ENCODE measurements at places on chromosomes 7 and 10.

DNA sequence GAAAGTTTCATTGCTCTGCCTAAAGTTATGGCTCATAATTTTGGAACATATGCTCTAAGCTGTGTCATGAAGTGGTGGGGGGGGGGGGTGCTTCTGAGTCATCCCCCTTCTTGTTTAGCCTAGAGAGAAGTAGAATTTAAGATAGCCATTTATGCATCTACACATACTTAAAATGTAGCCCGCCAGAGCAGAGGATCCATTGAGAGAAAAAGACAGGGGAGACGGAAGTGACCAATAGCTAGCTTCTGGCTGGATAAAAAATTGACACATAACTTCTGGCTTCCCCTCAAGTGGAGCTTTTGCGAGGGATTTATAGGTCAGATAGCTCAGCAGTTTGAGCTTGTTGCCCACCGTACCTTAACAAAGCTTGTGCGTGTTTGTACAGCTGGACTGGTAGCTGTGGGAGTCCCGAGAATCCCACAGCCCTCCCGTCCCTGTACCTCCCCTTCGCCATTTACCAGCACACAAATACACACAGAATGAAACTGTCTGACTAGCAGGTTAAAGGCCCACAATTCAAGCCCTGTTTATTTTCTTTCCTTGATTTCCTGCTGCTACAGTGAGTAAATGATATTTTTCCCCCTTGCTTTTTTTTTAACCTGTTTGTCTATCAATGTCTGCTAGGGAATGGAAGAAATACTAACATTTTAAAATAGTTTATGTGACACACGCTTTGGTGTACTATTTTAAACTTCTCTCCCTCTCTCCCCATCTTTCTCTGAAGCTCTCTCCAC lies 232.6 kb upstream of the FERD3L start:
- DNase-seq: no peak

- DNase-seq: no peak
Observed at GRCh38 chr10:71837098-71837827, 13.8 kb downstream of the PSAP start.

- no peak for DNase-seq
Observed at GRCh38 chr10:124420254-124420653, 1.5 kb upstream of the OAT start.

DNA sequence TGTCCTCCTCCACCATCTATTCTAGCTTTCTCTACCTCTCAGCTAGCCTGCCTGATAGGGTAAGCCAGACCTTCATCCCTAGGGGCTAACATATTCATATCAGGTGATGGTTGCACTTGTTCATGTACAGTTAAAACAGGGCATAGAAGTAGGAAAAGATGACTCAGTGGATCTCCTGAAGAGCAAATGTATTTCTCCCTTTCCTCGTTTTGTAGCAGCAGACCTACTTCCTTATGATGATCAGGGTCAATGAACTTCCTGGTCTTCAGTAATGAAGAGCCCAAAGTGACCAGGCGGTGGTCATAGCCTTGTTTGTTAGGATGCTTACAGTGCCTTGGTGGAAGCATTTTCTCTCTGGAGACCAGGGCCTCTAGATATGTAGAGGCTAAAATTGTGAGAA lies 6.3 kb downstream of the LIPJ start:
- DNase-seq: no peak

DNA sequence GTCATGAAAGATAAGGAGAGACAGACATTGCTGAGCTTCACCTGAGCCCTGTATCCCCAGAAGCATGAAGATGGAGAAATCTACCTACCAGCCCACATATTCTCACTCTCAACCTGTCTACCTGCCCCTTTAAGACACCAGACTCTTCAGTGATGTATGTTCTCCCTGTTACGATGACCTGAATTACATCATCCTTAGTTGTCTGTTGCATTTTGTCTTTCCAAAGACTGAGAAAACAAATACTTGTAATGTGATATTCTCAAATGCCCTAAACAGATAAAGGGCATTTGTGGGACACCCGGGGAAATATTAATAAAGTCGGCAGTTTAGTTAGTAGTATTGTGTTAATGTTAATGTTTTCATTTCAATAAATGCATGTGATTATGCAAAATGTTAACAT lies 305.8 kb upstream of the IGFBP3 start:
- no peak for DNase-seq

DNA sequence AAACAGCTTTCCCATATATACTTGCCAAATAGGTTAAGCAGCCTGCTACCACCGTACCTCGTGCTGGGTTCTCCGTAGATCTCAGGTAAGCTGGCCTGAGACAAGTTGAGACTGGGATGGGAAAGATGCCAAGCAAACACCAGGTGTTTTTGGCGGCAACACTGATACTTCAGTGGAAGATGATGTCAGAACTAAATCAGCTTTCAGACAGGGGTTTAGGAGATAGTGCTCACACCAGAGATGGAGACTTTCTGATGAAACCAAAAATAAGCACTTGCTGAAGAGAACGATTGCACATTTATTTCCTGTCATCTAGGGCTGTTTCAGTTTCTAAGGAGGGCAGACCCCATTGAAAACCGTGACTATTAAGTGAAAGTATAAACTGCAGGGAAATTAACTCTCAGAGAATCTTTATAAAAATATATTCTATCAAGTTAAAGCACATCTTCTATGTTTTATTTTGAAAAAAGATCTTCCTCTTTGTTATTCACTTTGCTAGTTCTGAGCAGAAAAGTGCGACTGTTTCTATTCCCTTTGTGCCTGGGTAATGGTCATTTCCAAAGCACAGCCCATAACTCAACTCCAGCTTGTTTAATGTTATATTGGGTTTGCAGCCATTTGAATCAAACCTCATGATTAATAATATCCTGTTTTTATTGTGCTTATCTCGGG lies 149.9 kb downstream of the CPED1 start:
- no peak for DNase-seq

- DNase-seq: no peak
Observed at GRCh38 chr10:83541046-83541445, 598.3 kb upstream of the GHITM start.

GRCh38 chr7:48471196-48471595 lies 299.9 kb downstream of the ABCA13 start:
- DNase-seq: no peak

- no peak for DNase-seq
Observed at GRCh38 chr7:40401406-40401805, 266.6 kb downstream of the SUGCT start.
